NCI-H774 (cell line): ENCODE measurements at places on chromosomes 12 and 14.
A peak's percentile ranks its signal among the peaks of the same experiment; 100 is the strongest.

- DNase-seq, result no peak
These were observed 25.0 kb downstream of the OTUB2 start for GRCh38 chr14:94051115-94051514.

DNA sequence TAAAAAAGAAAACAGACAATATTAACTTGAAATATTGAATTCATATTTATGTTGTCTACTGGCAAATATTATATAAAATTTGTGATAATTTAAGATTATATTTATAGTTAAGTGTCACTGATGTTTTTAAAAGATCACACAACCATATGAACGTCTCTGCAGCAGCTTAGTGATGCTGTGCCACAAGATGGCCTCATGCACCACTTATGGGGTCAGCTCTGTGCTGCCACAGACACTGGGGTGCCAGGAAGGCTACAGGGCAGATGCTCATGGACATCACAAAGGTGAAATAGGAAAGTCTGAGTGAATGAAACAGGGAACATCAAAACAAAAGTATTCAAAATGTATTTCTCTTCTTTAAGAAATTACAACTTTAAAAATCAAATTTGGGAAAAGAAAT, 13.1 kb downstream of the ATXN3 start:
- DNase-seq, result no peak

DNA sequence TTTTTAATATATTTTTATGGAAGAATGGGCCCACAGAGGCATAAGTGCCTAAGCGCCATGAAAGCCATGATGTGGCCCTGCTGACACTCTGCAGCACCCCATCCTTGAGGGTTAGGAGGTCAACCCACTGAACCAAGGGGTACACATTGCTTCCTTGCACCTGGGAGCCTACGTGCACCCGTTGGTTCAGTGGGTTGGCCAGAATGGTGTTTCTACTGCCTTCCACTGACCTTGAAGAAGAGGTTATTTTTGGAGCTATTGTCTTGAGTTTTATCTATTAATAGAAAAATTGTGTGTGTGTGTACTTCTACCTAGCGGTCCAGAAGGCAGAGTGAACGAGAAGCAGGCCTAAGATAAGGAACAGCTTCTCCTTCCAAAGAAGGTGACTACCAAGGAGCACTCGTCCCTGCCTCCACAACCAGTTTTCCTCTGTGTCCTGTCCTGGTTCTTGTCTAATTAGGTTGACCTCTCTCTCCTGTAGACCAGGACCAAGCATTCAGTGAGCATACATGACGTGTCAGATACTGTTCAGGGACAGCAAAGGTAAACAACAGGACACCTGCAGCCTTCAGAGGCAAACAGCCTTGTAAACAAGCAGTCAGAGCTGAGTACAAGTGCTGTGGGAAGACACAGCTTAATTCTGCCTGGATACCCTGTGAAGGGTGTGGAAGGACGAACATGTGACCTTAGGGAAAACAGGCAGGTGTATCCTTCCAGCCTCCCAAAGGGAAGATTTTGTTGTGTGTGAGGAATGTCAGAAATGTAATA, 30.4 kb upstream of the PLEK2 start:
- peak; percentile 58 for DNase-seq

DNA sequence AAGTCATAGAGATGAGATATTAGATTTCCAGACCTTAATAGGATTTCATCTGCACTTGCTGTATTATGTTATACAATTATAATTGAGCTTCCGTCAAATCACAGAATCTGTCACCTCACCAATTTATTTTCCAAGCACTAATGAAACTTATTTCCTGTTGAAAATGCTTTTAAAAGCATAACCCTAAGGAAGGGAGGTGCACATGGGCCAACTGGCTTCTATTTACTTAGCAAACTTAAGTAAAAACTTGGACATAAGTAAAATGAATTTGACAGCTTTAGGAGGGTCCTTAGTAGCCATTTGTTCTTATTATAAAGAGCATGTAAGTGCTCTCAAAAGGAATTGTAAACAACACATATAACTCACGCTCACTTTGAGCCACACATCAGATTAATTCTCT, 462.2 kb upstream of the TMPO start:
- DNase-seq, result no peak

DNA sequence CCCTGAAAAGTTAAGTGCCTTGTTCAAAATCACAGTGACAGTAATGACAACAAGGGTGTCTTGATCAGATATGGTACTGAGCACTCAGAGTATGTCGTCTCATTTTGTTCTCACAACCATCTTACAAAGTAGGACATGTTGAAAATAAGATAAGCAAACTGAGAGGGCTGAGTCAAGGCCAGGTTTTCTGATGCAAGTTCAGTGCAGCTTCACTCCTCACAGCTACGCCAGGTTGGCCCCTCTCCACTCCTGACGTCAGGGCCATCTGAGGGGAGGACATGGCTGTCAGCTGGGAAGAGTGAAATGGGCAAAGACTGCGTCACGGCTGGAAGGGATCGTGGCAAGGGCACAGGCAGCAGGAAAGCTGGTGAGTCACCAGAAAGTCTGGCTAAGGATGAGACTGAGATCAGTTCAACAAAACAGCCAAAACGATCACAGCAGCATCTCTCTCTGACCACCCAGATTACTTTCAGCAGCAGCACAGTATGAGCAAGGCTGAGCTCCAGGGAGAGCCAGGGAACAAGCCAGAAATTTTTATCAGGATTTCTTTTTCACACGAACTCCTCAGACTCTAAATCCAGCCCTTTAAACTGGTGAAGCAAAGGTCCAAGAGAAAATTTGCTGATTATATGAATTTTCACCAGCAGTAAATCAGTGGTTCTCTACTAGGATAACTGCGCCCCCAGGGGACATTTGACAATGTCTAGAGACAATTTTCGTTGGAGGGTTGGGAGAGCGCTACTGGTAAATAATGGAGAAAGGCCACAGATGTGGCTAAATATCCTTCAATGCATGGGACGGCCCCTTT, 297.9 kb upstream of the AMIGO2 start:
- no peak for DNase-seq

DNA sequence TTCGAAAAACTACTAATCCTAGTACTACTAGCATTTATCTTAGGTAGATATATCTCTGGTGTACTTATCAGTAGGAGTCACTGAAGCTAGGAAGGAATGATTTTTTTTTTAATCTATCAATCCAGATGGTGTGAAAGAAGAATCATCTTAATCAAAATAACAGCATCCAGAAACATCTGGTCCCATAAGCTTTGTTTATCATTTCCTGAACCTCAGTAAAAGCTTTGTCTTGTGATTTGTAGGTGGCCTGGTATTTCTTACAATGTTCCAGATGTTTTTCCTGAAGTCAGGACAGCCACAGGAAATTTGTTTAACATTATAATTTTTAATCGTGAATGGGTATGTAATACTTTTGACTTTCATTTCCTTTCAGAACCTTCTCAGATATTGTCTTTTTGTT, 28.0 kb upstream of the LUM start:
- no peak for DNase-seq

DNA sequence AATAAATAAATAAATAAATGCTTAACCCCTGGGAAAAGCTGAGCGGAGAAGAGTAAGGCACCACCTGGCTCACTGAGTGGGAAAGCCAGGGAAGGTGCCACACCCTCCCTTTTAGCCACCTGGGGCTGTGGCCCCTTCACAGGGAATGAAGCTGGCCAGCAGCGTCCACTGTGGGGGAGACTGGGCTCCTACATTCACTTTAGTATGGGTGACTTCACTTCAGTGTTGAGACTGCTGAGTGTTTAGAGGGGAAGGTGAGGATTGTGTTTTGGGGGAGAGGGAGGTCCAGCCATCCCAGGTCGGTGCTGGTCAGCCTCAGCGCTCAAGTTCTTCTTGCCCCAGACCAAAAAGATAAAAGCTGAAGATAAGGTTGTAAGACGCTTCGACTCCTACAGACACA, 1.6 kb downstream of the NAB2 start:
- no peak for DNase-seq

GRCh38 chr12:111410431-111411184, 4.9 kb downstream of the SH2B3 start:
- DNase-seq, result no peak
